ENCODE measurements at places on chromosomes 16 and 17.

DNA sequence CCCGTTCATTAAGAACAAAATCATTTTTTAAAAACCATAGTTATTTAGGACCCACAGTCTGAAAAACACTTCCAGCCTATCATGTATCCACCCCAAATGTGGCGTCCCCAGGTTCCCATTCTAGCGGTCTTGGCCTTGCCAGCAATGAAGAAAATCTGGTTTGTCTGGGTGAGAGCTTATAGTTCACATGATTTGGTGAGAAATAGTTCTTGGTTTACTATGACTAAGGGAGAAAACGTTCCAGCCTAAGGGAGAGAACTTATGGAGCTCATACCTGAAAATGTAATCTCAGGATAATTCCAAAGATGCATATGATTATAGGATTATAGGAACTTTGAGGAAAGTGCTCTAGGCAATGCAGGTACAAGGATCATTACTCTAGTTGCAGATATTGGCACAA is 4.8 kb downstream of the MARVELD3 start:
- no peak for DNase-seq

DNA sequence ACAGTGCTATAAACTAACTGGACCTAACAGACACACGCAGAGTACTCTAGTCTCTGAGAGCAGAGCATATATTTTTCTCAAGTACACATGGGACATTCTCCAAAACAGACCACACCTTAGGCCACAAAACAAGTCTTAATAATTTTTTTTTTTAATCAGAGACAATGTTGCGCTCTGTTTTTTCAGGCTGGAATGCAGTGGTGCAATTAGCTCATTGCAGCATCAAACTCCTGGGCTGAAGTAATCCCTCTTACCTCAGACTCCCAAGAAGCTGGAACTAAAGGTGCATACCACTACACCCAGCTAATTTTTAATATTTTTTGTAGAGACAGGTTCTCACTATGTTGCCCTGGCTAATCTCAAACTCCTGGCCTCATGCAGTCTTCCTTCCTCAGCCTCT is 37.7 kb downstream of the ULK2 start:
- DNase-seq, result no peak

GRCh38 chr17:80381416-80381923 is 33.5 kb upstream of the ENDOV start:
- no peak for DNase-seq

DNA sequence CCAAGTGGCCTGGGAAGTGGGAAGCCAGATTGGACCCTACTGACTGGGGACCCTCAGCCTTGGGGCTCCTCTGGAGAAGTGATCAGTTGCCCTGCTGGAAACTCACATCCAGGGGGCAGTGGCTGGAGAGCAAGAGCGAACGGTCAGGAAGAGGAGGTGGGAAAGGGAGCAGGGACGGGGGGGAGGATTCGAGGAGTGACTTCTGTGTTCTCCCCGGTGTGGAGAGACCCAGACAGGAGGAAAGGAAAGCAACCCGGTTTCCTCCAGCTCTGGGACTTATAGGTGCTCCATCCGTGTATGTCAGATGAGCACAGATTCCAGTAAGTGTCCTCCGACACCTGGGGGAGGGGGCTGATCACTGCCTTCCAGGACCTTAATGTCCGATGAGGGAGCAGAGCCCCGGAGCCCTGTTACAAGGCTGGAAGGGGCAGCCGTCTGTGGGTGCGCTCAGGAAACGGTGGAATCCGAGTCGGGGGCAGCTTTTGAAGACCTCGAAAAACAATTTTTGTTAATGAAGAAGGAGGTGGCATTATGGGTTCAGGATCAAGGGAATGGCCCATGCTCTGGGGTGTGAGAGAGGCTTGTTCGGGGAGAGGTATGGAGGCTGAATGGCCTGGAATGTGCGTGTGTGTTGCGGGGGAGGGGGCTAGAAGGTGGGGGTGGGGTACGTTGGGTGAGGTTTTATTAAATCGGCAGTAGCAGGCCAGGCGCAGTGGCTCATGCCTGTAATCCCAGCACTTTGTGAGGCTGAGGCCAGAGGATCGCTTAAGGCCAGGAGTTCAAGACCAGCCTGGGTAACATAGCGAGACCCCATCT is 34.8 kb upstream of the NDRG4 start:
- no peak for DNase-seq

DNA sequence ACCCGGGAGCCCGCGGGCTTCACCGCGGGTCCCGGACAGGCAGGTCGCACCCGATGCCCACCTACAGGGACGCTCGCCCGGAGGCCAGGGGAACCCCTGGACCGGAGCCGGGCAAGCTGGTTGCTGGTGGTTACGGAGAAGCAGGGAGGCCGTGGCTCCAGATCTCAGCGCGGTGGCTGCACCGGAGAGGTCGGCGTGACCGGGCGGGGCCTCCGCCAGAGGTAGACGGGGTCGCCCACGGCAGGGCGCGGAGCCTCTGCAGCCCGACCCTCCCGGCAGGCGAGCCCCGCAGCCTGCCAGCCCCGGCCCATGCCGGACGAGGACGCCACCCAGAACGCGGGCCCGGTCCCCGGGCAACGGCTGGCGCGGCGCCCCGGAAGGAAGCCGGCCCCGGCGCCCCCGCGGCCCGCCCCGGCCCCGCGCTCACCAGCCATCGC is 341 bp downstream of the PCYT2 start:
- DNase-seq, result no peak

DNA sequence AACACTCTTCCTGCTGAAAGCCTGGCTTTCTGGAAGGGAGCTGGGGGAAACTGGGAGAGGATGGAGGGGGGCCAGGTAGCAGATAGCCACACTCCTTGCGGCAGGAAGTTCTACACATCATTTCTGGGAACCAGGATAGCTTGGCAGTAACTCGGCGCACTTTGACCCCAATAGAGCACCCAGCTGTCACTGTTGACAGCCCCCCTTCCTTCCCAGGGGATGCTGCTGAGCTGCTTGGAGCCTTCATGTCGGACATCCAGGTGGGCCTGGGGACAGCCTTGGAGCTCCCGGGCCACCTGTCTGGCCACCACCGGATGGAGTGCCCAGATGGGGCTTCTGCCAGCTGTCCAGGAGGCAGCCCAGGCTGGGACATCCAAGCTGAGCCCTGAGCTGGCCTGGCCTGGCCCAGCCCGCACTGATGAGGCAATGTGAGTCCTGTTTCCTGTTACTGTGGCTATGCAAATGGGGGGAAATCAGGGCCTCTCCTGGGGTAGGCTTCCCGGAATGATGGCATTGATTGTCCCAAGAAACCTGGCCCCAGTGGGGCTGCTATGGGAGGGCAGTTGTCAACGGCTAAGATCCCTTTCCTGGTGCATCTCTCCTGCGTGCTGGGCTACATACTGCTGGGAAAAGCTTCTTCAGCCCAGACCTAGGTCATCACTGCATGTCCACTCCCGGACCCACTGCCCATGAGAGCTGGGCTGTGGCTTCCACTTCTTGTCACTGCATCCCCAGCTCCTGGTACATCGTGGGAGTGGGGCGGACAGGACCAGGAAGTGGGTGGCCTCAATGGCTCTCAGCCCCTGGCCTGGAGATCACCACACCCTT is 50.0 kb downstream of the SOCS1 start:
- no peak for DNase-seq

GRCh38 chr17:48011405-48012150 is 26.0 kb downstream of the COPZ2 start:
- peak; percentile 46 for DNase-seq

DNA sequence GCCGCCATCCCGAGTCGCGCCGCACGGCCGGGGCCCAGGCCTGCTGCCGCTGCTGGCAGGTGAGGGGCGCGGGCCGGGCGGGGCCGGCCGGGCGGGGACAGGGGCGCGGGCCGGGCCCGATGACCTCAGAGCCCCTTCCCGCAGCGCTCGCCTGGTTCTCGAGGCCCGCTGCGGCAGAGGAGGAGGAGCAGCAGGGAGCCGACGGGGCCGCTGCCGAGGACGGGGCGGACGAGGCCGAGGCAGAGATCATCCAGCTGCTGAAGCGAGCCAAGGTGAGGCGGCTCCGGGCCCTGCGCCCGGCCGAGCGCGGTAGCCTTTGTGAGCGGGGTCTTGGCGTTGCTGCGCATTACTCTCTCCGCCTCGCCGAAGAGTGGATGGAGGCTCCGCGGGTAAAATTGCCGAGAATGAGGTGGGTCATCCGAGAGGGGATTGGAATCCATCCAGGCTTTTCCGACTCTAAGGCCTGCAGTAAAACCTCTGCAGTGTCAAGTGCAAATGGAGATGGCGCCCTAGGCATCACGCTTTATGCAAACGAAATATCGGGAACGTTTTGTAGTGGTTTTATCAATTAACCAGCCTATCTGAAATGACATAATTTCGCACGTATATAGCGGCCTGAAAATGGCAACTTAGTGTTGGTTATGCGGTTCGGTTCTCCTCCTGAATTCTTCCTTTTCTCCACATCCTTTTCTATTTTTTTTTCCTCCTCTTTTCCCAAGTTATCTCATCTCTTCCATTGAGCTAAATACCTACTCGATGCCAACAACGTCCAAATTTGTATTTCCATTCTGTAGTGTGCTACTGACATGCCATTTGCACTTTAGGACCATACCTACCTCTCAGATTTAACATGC is 577 bp downstream of the TTC19 start:
- peak; percentile 37 for DNase-seq

DNA sequence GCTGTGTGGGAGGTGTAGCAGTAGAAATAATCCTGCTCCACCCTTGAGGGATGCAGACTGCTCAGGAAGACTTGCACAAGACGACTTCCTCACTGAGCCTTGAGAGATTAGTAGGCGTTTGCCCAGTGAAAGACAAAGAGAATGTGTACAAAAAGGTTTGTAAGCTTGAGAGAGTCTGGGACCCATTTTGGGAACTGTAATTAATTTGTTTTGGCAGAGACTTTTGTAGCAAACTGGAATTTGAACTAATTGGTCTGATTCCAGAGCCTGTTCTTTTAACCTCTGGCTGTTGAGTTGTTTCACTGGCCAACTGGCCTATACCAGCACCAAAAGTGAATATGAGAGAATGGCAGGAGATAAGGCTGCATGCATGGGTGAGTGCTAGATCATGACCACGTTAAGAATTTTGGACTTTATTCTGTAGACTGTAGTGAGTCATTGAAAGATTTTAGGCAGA is 75.5 kb downstream of the AATF start:
- DNase-seq, result no peak

DNA sequence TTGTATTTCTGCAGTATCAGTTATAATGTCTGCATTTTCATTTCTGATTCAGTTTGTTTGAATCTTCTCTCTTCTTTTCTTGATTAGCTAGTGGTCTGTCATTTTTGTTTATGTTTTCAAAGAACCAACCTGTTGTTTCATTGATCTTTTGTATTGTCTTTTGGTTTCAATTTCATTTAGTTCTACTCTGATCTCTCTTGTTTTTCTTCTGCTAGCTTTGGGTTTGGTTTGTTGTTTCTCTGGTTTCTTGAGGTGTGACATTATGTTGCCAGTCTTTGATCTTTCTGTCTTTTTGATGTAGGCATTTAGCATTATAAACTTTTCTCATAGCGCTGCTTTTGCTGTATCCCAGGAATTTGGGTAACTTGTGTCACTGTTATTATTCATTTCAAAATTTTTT is 107.2 kb downstream of the PHKB start:
- no peak for DNase-seq

GRCh38 chr16:28902909-28903308 is 22.1 kb downstream of the RABEP2 start:
- no peak for DNase-seq

DNA sequence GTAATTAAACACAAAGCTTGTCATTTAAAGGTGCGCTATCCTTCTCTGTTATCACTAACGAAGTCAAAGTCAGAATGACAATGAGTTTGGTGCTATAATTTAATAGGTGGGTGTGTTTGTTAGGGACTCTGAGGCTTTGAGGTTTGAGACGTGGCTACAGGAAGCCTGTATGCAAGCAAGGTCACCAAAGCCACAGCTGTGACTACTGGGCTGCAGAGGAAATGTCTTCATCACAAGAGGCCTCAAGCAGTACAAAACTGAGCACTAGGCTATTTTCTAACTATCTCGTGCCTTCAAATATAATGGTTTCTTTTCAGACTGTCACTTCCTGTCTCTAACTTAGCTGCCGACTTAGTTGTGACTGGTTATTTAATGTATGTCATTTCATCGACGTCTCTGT is 141.2 kb downstream of the AATF start:
- no peak for DNase-seq

- no peak for DNase-seq
Observed at GRCh38 chr16:89116341-89117226, 22.9 kb downstream of the ACSF3 start.

DNA sequence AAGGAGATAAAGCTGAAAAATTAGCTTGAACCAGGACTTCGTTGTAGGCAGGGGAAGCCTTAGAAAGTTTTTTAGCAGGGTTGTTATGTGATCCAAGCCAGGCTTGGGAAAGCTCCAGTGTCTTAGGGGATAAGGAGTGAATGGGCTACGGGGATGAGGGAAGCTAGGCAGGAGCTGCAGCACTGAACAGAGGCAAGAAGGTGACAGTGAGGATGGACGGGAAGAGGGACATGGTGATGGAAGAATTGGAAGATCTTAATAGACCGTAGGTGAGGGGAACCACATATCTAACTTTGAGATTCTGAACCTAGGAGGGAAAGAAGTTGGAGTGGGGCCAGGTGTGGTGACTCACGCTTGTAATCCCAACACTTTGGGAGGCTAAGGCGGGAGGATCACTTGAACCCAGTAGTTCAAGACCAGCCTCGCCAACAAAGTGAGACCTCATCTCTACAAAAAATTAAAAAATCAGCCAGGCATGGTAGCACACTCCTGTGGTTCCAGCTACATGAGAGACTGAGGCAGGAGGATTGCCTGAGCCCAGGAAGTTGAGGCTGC is 3.2 kb downstream of the RHBDL3 start:
- DNase-seq, result no peak

DNA sequence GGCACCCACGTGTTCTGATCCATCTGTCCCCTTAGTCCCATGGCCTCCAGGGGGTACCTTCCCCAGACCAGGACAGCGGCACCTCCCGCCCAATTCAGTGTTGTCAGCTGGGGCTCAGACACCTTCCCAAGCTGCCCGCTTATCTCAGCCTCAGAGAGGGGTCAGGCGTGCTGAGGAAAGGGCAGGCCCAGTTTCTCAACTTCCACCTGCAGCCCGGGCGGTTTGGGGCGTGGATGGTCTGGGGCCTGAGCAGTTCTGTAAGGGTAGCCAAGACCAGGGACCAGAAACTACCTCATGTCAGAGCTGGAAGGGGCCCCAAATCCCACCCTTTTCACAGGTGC is 5.1 kb downstream of the PLCD3 start:
- DNase-seq, result no peak

- DNase-seq, result no peak
Observed at GRCh38 chr17:34378664-34379101, 15.7 kb upstream of the CCL1 start.

- DNase-seq, result no peak
Observed at GRCh38 chr16:24966031-24966430, 49.1 kb downstream of the ARHGAP17 start.

DNA sequence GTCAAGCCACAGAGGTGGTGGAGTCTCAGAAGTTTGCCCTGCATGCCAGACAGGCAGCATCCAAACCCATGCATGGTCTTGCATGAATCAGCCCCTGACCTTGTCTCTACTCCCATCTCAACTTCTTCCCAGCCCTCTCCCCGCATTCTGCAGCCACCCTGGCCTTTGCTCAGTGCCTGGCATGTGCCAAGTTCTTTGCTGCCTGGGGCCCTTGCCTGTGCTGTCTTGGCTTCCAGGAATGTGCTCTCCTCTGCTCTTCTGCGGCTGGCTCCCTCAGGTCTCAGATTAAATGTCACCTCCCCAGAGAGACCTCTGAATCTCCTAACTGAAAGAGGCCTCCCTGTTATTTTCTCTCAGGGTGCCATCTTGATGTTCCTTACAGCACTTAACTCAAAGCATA is 17.6 kb downstream of the DRC3 start:
- DNase-seq, result no peak

Measured in HAP-1 (cell line).